LHCN-M2 (cell line): ENCODE measurements at places on chromosomes 13 and 19.

GRCh38 chr19:48023518-48023917 is 20.4 kb downstream of the CABP5 start:
- no peak for DNase-seq

DNA sequence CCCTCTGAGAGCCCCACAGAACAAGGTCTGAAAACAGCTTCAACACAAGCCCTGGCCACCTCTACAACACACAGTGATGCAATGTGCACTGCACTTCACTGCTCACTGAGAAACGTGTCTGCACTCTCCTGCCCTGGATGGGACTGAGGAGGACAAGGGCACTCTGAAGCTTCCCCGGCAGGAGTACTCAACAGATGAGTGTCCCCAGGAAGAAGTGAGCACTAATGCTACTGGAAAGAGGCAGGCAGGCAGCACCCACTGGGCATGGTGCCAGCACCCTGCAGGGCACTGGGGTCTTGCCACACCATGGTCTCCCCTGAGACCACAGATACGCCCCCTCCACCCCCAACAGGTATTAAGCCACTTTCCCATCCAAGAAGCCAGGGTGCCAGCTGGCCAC is 17.7 kb upstream of the SLC35E1 start:
- DNase-seq: no peak

- no peak for DNase-seq
Measured at GRCh38 chr13:93307651-93308050, 81.0 kb downstream of the GPC6 start.

DNA sequence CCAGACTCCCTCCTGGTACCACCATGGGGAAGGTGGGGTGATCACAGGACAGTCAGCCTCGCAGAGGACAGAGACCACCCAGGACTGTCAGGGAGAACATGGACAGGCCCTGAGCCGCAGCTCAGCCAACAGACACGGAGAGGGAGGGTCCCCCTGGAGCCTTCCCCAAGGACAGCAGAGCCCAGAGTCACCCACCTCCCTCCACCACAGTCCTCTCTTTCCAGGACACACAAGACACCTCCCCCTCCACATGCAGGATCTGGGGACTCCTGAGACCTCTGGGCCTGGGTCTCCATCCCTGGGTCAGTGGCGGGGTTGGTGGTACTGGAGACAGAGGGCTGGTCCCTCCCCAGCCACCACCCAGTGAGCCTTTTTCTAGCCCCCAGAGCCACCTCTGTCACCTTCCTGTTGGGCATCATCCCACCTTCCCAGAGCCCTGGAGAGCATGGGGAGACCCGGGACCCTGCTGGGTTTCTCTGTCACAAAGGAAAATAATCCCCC is 505 bp upstream of the CEACAM5 start:
- no peak for DNase-seq

DNA sequence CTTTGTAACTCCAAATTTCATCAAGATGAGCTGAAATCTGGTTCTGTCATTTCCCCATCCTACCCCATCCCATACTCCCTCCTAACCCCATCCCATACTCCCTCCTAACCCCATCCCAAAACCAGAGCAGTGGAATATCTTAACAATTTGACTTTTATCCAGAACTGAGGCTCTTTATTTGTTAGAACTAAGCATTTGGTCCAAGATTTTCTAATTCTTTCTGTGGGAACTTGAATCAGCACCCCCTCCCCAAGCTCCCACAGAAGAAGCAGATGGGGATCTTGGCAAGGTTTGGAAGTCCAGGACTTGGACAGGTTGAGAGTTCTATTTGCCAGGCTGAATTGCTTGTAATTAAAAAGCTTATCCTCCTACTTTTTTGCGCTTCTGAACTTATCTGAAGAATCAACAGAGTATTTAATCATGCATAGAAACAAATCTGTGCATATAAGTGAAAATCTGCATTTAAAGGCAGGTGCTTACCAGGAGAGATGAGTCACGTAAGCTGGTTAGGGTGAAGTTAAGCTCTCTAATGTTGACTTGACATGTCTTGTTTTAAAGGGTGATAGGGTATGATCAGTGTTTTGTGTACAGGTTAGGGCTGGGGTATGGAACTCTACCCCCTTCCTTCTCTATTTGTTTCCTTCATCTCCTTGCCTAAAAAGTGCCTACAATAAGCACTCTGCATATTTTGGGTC is 111.1 kb downstream of the COG6 start:
- DNase-seq: no peak

DNA sequence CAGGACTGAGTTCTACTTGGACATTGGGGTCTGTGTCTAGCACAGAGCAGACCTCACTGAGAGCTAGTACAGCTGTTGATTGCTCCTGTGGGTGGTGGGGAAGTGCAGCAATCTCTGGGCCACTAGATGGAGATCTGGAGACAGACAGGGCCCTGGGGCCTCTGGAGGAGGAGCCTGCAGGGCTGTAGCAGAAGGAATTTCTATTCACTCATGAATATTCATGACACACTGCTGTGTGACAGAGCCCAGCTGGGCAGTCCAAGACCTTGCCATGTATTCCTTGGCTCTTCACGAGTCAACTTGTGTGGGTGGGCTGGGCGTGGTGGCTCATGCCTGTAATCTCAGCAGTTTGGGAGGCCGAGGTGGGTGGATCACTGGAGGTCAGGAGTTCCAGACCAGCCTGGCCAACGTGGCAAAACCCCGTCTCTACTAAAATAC is 37.5 kb downstream of the SUGP2 start:
- DNase-seq: peak; percentile 80

GRCh38 chr13:24110011-24110410 is 50.5 kb upstream of the SPATA13 start:
- no peak for DNase-seq

GRCh38 chr19:1028062-1028926 is 1.9 kb downstream of the CNN2 start:
- peak; percentile 96 for DNase-seq

DNA sequence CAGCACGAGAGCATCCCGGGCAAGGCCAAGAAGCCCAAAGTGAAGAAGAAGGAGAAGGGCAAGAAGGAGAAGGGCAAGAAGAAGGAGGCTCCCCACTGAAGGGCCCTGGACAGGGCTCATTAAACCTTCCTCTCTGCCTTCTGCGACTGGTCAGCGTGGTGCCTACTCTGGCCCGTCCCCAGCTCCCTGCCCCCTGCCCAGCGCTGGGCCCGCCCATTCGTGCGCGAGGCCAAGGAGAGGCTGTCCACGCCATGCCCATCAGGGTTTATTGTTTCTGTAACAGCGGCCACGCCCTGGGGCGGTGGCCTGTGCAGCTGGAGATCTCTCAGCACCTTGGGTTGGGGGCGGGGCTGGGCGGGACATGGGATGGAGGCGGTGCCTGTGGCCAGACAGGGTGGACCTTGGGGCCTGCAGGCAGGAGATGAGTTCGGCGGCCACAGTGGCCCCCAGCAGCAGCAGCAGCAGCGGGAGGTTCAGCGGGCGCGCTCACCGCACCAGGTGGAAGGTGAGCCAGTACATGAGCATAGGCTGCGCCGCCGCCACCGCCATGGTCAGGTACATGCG is 897 bp downstream of the C19orf33 start:
- DNase-seq: no peak

- DNase-seq: peak; percentile 51
Measured at GRCh38 chr19:6616011-6616410, 25.1 kb upstream of the CD70 start.

GRCh38 chr19:2927032-2927430 is 17.7 kb downstream of the ZNF77 start:
- DNase-seq: no peak

- no peak for DNase-seq
Measured at GRCh38 chr13:104847922-104848321, 1687.5 kb downstream of the EFNB2 start.

DNA sequence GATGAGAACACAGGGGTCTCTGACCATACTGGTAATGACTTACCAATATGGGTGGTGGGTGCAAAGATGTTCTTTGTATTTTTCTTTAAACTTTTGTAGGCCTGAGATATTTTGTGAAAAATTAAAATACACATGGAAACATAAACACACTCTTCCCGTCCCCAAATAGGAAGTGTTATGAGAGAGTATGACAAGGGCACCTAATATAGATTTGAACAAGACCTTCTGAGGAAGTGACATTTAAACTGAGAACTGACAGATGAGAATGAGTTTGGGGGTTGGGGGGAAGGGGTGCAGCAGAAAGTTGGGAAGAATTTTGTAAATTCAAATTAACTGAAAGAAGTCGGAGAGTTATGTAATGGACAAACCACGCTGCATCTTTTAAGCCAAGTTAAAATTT is 224.2 kb downstream of the RGCC start:
- no peak for DNase-seq

DNA sequence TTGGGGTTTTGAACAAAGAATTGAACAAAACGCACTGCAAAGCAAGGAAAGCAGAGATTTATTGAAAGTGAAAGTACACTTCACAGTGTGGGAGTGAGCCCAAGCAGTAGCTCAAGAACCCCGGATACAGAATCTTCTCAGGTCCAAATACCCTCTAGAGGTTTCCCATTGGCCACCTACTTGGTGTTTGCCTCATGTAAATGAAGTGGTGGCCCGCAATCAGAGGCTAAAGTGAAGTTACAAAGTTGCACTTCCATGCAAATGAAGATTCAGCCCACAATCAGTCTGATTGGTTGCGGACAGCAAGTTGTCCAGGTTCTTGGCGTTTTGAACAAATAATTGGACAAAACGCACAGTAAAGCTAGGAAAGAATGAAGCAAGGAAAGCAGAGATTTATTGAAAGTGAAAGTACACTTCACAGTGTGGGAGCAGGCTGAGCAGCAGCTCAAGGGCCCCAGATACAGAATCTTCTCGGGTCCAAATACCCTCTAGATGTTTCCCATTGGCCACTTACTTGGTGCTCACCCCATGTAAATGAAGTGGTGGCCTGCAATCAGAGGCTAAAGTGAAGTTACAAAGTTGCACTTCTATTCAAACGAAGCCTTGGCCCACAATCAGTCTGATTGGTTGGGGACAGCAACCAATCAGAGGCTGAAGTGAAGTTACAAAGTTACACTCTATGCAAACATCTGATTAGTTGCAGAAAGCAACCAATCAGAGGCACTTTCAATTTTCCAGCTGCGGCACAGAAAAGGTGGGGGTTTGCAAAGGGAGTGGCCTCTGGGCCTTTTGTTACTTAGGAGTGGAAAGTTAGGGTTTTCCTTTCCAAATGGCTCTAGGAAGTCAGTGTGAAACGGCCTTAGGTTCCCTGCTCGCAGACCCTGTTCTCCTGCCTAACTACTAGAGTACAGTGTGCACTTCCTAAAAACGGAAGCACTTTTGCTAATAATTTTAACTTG is 4.8 kb upstream of the TM9SF2 start:
- DNase-seq: peak; percentile 76

DNA sequence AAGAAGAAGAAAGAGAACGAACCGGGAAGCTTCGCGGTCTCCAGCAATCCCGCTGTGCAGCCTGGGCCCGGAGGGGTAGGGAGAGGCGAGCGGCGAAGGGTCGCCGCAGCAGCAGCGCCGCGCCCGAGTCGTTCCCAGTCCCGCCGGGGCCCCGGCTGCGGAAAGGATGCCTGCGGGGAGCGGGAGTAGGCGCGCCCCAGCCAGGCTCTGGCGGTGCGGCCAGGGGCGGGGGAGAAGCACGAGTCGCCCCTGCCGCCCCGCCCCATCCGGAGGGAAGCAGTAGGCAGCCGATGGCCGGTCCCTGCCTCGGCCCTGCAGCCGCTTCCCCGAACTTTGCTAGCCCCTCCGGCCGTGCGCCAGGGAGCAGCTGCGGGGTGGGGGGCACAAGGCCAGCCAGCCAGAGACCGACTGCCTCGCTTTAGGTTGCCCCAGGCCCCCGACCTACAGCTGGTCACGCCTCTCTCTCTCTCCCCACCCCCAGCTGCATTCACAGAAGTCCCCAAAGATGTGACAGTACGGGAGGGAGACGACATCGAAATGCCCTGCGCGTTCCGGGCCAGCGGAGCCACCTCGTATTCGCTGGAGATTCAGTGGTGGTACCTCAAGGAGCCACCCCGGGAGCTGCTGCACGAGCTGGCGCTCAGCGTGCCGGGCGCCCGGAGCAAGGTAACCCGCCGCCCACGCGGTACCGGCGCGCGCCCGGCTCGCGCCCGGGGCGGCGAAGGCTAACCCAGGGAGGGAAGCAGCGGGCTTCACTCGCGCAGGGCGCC is 1.1 kb downstream of the VSTM2B start:
- no peak for DNase-seq

GRCh38 chr13:27625839-27626238 is 4.1 kb downstream of the POLR1D start:
- no peak for DNase-seq

- peak; percentile 86 for DNase-seq
Measured at GRCh38 chr19:16330368-16330801, 5.8 kb downstream of the KLF2 start.

DNA sequence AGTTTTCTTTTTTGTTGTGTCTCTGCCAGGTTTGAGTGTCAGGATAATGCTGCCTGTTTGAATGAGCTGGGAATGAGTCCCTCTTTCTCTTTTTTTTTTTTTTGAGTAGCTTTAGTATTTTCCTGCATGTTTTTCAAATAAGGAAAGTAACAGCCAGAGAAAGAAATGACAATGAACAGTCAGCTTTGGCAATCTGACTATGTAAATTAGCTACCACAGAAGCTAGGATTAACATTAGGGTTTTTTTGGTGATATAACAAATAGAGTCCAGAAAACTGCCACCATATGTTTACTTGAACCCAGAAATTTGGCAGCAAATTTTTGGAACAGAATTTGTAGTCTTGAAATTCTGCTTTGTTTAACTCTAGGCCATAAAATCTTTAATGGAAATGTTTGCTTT is 50.5 kb downstream of the SGCG start:
- no peak for DNase-seq

GRCh38 chr13:29760544-29760943 is 89.9 kb downstream of the UBL3 start:
- no peak for DNase-seq

- DNase-seq: peak; percentile 41
Measured at GRCh38 chr13:65857942-65858565, 1372.1 kb downstream of the PCDH9 start.

DNA sequence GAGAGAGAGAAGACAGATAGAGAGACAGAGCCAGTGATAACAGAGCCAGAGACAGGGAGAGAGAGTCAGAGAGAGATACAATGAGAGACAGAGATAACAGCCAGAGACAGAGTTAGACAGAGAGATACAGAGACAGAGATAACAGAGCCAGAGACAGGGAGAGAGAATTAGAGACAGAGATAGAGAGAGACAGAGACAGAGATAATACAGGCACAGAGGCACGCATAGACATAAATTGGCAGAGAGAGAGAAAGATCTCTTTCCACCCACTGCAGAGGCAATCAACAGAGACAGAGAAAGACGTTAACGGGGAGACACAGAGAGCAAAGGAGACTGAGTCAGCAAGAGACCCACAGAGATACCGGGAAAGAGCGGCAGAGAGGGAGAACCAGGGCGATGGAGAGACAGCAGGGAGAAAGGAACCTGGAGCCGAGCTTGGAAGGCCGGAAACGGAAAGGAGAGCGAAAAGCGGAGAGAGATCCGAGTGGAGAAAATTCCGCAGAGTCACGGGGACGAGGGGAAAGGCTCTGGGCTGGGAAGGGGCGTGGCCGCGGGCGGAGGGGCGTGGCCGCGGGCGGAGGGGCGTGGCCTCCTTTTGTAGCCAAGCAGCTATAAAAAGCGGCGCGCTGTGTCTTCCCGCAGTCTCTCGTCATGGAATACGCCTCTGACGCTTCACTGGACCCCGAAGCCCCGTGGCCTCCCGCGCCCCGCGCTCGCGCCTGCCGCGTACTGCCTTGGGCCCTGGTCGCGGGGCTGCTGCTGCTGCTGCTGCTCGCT is at the start of gene TNFSF9:
Gene TNFSF9 (plus strand): TSS at position 641 of the 777 bp plus-strand sequence. CDS start 11 bp downstream, at position 652.
- peak; percentile 81 for DNase-seq

- DNase-seq: peak; percentile 36
Measured at GRCh38 chr19:42352301-42353259, 27.1 kb downstream of the MEGF8 start.
